SK-MEL-5 (cell line): ENCODE measurements at places on chromosomes 2 and 18. TPM values are rescaled to one million over a fixed set of nuclear protein-coding genes. Genes with fewer than 3 reads are reported as not detected.

Gene ADI1
- total RNA-seq: 63.4 and 68.1 TPM in 2 replicates

Gene MYCN
- total RNA-seq: 0.08 and 0.11 TPM in 2 replicates

Gene CAPN14
- total RNA-seq: 0.24 and 0.42 TPM in 2 replicates

Gene RAB17
- total RNA-seq: 82.8 and 92.0 TPM in 2 replicates

Gene AKAIN1
- total RNA-seq: not detected in 2 replicates

Gene IHH
- total RNA-seq: not detected in 2 replicates

Gene NFATC1
- 4.9 and 5.8 TPM in 2 replicates for total RNA-seq

Gene DSG2
- 42.4 and 46.0 TPM in 2 replicates for total RNA-seq

Gene RNF149
- 32.9 and 36.2 TPM in 2 replicates for total RNA-seq

Gene TSGA10
- total RNA-seq: 4.4 and 10.5 TPM in 2 replicates

Gene AUP1
- 366 and 433 TPM in 2 replicates for total RNA-seq

Gene SLC25A12
- 28.2 and 28.9 TPM in 2 replicates for total RNA-seq

Gene LBX2
- 7.7 and 14.9 TPM in 2 replicates for total RNA-seq

Gene CREG2
- total RNA-seq: 0.03 TPM in 1 of 2 replicates, not detected in the other

Gene HAAO
- total RNA-seq: not detected in 2 replicates

Gene PFN4
- 1.6 and 2.3 TPM in 2 replicates for total RNA-seq

Gene KIF3C
- 19.3 and 19.6 TPM in 2 replicates for total RNA-seq

Gene CHAC2
- 7.4 and 8.1 TPM in 2 replicates for total RNA-seq

Gene STARD6
- not detected in 2 replicates for total RNA-seq

Gene FHOD3
- total RNA-seq: 2.4 and 2.8 TPM in 2 replicates

Gene GLI2
- 0.16 and 0.24 TPM in 2 replicates for total RNA-seq
